ENCODE measurements at places on chromosomes 6 and 20.
A peak's percentile ranks its signal among the peaks of the same experiment; 100 is the strongest.

GRCh38 chr6:54403096-54403495 lies 94.9 kb downstream of the TINAG start:
- DNase-seq = no peak

GRCh38 chr6:33886673-33887144 lies 82.9 kb upstream of the MLN start:
- DNase-seq = peak; percentile 25

DNA sequence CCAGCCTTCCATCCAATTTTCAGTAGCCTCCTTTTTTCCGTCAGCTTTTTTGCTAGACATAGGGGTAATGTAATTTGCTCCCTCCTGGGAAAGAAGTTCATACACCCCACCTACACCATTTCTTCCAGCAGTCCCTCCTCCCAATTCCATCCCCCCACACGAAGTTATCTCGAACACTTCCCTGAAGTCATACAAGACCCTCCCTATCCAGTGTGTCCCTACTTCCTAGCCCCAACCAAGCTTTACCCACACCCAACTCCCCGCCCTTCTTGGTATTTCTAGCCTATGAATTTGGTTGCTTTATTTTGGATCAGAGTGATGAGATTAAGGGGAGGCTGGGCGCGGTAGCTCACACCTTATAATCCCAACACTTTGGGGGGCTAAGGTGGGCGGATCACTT lies 1.0 kb downstream of the UBE2C start:
- DNase-seq = no peak

- DNase-seq = no peak
Observed at GRCh38 chr6:77326029-77326428, 137.3 kb downstream of the HTR1B start.

- DNase-seq = no peak
Observed at GRCh38 chr20:24953209-24953575, 4.1 kb downstream of the CST7 start.

- DNase-seq = no peak
Observed at GRCh38 chr20:39072653-39073052, 110.5 kb downstream of the DHX35 start.

DNA sequence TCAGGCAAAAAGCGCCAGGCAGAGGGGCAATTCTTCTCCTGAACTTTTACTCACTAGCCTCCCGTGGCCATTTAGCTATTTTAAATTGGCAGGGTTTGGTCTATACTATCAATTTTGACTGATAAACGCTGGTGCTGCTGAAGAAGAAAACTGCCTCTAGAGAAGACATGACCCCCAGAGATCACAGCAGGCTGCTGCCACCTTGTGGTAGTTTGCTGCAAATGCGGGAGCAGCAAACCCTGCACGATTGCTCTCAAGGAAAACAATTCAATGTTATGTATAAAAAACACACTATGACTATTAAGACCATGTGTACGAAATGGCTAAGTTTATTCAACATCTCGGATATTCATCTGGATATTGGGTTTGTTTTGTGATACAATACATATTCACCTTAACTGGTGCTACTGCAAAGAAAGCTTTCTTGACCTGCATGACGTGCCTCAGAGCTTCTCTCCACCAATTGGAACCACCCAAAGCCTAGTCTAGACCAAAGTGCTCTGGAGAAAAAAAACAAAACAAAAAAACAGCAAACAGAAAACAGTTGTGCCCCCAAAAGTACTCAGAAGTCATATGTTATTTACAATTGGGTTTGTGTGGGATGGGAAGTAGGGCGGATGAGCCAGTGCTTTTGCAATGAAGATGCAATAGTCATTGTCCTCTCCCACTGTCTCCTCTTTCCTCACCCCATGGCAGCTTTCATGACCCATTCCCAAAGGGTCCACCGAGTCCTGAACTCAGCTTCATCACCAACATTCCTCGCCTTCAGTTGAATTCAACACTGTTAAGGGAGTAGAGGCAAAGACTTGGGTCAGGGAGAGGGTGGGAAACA lies 19.6 kb upstream of the IL17F start:
- DNase-seq = peak; percentile 65

DNA sequence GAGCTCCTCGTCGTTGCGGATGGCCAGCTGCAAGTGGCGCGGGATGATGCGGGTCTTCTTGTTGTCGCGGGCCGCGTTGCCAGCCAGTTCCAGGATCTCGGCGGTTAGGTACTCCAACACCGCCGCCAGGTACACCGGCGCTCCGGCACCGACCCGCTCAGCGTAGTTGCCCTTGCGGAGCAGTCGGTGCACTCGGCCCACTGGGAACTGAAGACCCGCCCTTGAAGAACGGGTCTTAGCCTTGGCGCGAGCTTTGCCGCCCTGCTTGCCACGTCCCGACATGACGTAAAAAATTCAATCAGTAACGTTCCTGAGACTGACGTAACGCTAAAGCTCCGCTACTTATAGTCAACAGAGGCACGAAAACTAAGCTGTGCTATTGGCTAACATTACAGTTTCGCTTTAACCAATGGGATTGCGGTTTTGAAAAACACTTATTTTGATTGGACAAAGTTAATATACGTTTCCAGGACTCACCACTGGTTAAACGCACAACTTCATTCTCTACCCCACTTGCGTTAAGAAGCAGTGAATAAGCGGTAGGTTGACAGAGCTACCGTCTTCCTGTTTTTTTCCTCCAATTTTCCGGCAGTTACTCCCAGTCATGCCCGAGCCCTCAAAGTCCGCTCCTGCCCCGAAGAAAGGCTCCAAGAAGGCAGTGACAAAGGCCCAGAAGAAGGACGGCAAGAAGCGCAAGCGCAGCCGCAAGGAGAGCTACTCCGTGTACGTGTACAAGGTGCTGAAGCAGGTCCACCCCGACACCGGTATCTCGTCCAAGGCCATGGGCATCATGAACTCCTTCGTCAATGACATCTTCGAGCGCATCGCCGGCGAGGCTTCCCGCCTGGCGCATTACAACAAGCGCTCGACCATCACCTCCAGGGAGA lies 73.9 kb downstream of the OR2B2 start:
- peak; percentile 98 for DNase-seq

GRCh38 chr6:118558464-118559217 lies 10.5 kb downstream of the PLN start:
- DNase-seq = no peak

DNA sequence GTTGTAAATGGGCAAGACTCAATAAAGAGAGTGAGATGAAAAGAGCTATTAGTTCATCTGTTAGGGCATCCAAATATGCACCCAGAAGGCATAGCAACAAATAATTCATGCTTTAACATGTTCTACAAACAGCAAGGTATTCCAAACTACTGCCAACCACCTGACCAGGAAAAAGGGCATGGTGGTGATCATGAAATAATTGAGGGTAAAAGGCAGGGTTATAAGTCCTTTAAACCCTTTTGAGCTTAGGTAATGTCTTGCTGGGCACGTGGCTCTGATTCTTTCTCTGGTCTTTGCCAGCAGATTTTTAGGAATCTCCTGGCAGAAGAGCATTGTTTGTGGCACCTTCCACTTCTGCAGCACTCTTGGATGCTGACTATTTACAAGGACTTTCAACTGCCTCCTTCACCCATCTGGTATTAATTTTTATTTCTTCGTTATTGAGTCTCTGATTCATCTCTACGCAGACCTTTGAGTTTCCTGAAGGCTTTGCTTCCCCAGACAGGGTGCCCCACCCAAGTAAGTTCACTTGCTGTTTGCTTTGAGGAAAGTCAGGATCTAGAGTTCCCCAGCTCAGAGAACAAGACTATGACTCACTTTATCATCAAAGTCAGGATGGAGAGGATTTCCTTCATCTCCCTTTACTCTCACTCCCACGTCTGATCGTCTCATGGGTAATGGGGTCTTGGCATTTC lies 83.4 kb upstream of the NEDD9 start:
- DNase-seq = peak; percentile 61

DNA sequence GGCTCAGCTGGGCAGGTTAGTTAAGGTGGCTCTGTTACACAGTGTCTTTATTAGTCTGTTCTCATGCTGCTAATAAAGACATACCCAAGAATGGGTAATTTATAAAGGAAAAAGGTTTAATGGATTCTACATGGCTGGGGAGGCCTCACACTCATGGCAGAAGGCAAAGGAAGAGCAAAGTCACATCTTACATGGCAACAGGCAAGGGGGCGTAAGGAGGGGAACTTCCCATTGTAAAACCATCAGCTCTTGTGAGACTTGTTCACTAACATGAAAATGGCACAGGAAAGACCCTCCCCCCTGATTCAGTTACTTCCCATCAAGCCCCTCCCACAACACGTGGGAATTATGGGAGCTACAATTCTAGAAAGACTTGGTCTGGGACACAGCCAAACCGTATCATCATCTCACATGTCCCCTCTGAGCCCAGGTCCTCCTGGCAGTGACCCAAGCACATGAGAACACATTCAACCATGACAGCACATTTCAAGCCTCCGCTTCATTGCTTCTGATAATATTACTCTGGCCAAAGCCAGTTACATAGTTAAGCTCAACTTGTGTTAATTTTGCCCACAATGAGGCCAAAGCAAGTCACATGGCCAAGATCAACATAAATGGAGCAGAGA lies 383.9 kb downstream of the PLCB1 start:
- DNase-seq = no peak

DNA sequence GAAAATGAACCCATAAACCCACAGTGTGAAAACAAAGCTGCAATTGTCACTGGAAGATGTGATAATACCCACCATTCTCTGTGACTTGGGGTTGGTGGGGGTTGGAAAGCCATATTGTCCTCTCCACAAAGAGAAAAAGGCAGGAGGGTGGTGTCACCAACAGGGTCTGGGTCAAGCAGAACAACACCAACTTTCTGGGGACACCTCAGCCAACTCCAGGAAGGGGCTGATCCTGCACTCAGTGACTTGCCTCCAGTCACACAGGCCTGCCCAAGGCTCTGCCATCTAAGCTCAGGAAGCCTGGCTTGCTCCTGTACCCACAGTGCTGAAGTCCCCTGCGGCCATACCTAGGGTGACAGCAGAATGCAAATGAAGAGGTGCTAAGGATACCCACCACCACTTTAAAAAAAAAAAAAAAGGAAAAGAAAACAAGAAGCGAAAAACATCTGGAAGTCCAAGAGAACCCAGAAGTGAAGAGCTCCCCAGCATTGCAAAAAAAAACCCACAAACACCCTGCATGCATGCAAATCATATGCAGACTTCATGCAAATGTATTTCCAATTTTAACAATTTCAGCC lies 110.6 kb downstream of the PREX1 start:
- no peak for DNase-seq

- DNase-seq = no peak
Observed at GRCh38 chr6:16973051-16973450, 128.8 kb upstream of the STMND1 start.

DNA sequence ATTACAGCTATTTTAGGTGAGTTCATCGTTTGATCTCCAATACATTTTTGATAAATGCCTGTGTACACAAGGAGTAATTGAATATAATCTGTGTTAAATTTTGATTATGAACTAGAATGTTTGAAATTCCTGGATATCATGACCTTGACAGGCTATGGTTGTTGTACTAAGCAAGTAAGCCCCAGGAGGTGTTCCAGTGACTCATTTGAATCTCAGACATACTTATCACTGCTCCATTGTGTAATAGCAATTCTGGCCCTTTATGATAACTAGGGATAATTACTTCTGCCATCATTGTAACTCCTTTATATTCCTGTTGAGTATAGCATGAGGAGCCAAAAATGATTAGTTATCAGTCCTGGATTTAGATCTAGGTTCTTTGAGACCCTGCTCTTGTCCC lies 1424.6 kb upstream of the ADGRB3 start:
- peak; percentile 49 for DNase-seq

DNA sequence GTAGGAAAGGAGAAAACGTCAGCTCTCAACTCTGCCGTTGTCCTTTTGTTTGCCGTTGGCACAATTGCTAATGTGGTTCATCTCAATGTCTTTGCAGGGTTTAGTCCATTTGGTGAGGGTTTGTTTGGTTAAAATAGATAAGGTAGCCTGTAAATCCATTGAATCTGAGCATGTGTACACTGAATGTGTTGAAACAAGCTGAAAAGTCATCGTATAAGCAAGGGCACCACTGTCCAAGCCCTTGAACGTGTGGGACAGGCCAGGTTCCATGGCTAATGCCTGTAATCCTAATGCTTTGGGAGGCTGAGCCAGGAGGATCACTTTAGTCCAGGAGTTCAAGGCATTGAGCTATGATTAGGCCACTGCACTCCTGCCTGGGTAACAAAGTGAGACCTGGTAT lies 224.7 kb upstream of the PLCB4 start:
- no peak for DNase-seq

GRCh38 chr6:39594285-39594684 lies 130.9 kb downstream of the KIF6 start:
- no peak for DNase-seq

- no peak for DNase-seq
Observed at GRCh38 chr20:20655883-20656282, 56.6 kb downstream of the RALGAPA2 start.

- no peak for DNase-seq
Observed at GRCh38 chr6:110495949-110496348, 19.5 kb upstream of the SLC22A16 start.

DNA sequence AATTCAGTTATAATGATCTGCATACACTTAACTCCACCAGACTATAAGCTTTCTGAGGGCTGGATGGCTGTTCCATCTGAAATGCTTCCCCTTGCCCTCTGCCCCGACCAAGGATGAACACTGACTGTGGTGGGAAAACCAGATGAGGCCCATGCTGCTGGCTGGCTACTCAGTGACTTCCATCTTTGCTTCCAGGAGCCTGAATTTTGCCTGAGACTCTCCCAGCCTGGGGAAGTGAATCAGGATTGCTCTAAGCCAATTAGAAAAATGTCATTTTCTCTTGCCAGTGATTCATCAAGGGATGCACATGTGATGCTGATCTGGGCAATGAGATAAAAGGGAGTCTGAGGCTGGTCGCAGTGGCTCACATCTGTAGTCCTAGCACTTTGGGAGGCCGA lies 1.7 kb upstream of the TOMM34 start:
- DNase-seq = no peak

DNA sequence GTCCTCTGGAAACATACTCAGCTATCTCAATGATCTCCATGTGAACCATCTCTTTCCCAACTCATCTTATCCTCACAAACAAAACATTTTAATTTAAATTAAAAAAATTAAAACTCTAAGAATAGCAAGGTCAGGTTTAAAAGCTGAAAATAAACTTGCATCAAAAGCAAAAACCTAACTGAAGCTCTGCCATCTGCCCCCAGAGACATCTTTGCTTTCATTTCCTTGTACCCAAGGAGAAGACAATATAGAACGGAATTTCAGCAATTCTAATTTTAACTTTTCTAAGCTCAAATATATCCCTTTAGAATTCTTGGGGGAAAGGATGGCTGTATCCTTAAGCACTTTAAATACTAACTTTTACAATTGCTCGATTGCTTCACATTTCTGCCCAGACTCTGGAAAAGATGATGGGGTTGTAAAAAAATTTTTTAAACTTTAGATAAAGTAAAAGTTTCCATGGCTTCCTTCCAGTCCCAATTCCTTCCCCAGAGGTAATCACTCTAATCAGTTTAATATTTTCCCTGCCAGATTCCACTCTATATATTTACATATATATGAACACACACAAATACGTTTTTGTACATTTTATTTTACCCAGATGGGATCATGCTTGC lies 69.2 kb upstream of the SMIM29 start:
- DNase-seq = no peak

Data from MCF 10A (cell line).